Retinal pigment epithelial cell (primary cell): ENCODE measurements at places on chromosomes 5 and 9.

GRCh38 chr9:74497748-74498620 lies 849 bp downstream of the RORB start:
- no peak for DNase-seq

GRCh38 chr5:171868236-171868635 lies 82.6 kb downstream of the SMIM23 start:
- no peak for DNase-seq

DNA sequence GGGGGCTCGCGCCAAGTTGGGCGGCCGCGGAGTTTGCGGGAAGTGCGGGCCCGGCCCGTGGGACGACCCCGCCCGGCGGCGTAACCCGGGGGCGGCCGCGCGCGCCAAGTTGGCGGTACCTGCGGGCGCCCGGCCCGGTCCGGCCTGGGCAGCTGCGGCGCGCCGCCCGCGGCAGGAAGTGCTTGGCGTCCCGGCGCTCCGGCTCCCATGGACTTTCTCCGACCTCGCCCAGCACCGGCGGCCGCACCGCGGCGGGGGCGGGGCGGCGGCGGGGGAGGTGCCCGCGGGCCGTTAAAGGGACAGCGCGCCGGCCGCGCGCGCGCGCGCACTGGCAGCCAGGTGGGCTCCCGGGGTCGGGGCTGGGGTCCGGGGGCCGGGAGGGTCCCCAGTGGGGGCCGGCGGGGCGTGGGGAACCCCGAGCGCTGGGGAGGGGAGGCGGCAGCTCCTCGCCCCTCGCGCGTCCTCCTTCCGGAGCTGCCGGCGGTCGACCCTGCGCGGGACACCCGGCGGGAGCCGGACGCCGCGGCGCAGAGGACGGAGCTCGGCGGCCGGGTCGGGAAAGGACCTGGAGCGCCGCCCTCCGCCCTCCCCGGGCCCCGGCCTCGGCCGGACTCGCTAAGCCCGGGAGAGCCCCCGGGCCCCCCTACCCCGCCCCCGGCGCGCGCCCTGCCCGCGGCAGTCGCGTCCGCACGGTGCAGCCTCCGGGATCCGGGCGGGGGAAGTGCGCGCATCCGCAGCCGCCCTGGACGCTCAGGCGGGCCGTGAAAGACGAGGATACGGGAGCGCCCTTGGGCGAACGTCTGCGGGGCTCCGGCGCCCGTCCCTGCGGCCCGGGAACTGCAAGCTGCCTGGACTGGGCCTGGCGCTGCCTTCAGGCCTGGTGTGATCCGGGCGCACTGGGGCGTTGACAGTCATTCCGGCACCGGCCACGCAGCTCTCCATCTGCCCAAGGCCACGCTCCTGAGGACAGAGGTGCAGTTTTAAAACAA lies at the start of gene NACC2:
Gene NACC2, minus strand, starts transcription at position 220 of the 989 bp plus-strand sequence. CDS start 44,768 bp downstream, outside the sequence.
- DNase-seq: no peak

DNA sequence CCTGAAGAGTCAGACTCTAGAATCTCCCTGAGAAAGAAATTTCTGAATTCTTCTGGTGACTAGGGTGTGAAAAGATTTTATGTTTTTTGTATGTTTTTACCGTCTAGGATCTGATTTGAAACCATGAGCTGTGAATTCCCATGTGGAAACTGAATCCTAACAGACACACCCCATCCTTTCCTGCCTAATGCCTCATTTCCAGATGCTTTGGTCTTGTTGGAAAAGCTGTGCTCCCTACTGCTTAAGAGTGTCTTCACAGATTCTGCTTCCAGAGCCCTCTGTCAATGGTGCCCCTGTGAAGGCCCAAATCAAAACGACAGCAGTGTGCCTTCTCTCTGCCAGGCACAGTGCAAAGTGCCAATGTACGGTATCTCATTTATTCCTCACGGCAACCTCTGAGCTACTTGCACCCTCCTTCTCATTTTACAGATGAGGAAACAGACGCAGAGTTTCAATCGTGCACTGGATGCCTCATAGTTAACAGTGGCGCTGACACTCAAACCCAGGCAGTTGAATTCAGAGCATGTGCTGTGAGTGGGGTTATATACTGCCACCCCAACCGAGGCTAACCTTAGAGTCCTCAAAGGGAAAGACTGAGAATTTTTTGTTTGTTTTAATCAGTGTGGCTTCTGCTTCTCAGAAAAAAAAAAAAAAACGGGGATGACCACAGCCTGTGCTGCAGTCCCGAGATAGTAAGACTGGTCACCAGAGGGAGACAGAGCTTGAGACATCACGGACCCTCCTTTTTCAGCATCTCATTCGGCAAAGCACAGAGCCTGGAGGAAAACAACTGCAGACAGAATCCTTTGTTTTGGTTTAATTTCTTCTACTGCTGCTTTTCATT lies 188.4 kb downstream of the SNCAIP start:
- no peak for DNase-seq

- DNase-seq: no peak
These were observed 346.7 kb upstream of the KLF9 start for GRCh38 chr9:70761139-70761670.

- DNase-seq: no peak
These were observed 42.9 kb downstream of the SUB1 start for GRCh38 chr5:32628049-32628844.

GRCh38 chr9:135902655-135903357 lies 4.5 kb downstream of the CAMSAP1 start:
- DNase-seq: no peak

GRCh38 chr5:170360709-170361108 lies 28.5 kb downstream of the KCNMB1 start:
- DNase-seq: no peak
